ENCODE measurements at places on chromosomes 3 and 15.

- DNase-seq = no peak
Measured at GRCh38 chr15:101652786-101653430, 727 bp upstream of the TM2D3 start.

DNA sequence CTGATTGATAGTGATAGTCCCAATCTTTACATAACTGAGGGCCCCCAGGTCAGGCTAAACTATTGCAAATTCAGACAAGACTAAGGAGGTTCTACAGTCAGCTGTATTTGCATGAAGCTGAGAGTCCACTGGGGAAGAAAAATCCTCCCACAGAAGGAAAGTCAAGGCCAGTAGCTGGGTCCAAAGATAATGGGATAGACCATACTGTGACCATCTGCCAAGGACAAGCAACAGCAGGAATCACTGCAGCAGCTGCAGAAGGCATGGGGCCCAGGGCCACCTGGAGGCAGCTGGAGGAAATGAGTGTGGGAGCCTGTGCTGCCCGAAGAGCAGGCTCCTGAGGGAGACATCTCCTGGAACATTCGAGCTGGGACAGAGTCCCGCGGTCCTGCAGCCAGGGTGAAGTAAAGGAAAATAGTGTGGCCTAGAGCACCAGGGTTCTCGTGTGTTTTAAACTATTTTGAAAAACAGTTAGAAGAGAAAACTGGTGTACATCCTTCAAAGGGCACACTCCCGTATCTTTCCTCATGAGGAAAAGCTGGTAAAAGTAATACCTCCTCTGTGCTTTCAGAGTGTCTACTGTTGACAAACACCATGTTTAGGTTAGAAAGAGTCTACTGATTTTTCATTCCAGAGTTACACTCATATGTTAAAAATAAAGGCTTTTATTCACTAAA, 13.2 kb upstream of the TMEM212 start:
- DNase-seq = no peak

DNA sequence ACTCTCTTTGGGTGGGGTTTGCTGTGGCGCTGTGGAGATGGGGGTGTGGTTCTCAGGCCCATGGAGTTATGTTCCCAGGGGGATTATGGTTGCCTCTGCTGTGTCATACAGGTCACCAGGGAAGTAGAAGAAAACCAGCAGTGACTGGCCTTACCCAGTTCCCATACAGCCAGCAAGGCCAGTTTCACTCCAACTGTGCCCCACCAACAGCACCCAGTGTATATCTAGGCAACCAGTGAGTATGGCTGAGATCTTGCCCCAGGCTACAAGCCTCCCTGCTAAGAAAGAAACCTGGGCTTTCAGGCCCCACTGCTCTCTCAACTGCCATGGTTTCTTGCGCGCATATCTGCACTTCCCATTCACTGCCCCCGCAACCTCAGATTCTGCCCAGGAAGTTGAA, 31.4 kb upstream of the RARB start:
- no peak for DNase-seq

DNA sequence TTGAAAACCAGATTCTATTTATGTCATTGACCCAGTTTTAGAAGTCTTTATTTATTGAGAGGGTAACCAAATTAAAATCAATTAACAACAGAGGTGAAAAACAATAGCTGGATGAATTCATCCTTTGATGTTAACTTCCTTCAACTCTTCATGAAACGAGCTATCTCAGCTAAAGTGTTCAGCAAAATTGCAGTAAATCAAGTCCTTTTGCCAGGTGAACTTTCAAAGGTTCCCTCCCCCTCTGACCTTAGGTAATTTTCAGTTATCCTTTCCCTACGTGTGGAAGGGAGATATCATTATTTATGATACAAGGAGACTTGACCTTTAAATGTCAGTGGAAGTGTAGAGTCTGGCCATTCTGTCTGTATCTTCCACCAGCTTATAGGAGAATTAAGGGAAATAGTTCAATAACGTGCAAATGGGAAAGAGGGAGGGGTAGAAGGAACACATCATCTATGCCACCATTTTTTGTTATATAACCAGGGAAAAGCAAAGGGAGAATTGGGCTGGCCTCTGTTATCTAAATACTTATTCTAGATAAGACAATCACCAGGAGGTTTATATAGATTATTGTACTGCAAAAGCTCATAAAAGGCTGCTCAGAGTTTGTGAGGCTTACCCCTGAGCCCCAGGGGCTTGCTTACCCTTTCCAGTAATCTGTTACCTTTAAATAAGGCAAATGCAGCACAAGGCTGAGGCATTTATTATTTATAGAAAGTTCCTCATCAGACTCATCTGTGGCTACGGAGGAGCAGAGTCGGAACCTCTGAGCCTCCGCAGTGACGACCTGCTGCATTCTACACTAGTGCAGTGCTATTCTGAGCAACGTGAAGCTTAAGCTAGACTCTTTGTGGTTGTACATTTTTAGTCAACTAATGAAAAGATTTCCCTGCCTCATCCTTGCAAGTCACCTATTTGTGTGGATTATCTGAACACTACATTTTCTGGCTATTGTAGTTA, 97.7 kb upstream of the ZBED2 start:
- no peak for DNase-seq

GRCh38 chr3:41159588-41160189, 39.6 kb upstream of the CTNNB1 start:
- no peak for DNase-seq

- no peak for DNase-seq
Measured at GRCh38 chr3:185549122-185549521, 3.3 kb downstream of the LIPH start.

DNA sequence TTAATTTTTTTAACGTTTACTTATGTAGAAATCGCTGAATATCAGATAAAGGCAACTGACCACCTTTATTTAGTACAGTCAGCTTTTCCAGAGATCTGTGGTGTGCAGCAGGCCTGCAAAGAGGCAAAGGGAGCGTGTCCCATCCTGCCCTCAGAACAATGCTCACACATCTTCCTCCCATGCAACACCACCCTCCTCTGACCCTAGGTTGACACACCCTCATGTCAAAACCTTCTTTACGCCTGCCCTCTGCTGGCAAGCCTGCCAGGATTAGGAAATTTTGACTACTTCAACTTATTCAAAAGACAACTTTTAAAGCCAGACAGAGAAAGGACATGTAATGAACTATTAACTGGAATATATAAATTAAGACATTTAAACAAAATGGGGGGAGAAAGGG, 513.7 kb downstream of the FOXP1 start:
- peak; percentile 51 for DNase-seq

DNA sequence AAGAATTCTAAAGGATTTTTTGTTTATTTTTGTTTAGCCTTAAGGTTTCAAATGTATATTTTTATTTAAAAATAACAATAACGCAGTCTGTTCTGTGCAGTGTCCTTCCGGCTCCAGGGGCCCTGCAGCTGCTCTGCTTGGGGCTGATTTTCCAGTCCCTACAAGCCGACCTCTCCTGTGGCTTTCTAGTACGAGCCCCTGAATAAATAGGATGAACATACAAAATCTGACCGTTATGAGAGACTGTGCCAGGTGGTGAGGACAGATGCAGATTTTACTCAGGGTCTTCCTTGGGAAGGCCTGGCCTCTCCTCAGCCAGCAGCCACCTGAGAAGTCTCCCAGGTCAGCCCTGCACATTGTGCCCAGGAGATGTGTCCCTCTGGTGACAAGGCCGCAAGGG, 59.2 kb upstream of the ADAMTS17 start:
- DNase-seq = no peak

GRCh38 chr15:62783303-62783957, 259.1 kb upstream of the TPM1 start:
- DNase-seq = no peak

GRCh38 chr3:13158871-13159270, 85.6 kb upstream of the IQSEC1 start:
- DNase-seq = no peak

DNA sequence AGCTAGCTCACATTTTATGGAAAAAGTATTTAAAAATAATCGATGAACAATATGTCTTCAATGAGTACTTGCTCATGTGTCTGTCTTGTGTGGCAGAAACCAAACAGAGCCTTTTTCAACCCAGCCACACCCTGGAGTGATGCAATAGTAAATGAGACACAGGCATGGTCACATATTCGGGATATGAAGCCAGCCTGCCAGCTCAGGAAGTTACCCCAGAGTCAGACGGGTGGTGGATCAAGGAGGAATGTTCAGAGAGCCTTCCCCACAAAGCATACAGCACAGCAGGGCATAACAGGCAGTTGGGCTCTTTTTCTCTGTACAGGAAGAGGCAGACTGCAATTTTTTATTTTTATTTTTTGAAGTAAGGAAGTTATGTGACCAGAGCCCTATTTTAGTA, 27.3 kb downstream of the LARP6 start:
- DNase-seq = no peak

DNA sequence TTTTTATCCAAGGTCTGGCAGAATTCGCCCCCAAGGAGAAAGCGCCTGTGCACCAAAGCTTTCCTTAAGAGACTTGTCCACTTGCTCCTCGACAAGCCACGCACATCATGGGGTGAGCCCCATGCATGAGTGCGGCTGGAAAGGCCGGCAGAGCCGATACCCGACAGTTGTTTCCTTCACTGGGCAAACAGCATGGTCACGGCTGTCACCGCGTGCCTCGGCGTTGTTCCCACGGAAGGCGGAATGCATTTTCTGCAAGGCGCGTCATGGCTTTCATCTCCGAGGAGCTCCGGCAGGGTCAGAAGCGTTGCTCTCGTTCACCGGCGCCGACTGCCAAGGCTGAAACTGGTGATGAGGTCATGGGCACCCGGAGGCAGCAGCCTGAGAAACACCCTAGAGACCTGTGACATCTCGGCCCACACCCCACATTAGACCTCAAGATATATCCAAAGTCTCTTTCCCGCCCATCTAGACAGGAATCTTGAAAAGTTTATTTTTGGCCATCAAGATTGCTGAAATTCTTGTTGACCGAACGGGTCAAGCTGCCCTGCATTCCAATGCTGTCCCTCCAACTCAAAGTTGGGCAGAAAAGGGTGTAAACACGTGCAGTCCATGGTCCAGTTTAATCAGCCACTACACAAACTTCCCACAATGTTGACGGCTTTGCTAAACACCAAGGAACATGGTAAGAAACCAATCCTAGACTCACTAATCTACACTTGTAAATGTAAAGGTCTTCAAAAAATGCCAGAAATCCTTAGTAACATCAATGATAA, 604 bp upstream of the TJP1 start:
- DNase-seq = no peak

- no peak for DNase-seq
Measured at GRCh38 chr3:127822682-127823425, 539 bp upstream of the MGLL start.

DNA sequence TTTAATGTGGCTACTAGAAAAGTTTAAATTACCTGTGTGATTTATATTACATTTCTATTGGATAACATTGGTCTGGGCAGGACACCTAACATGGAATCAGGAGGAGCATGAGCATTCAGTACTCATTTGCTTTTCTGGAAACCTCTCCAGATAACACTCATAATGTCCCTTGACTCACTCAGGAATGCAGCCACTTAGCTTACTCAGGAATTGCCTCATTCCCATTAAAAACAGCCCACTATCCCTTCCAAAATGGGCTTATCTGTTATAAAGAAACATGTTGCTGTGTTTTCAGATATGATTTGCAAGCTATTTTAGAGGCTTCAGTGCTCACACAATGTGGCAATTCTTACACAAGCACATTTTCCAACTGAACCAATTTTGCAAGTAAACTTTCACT, 17.1 kb downstream of the GBE1 start:
- DNase-seq = no peak

DNA sequence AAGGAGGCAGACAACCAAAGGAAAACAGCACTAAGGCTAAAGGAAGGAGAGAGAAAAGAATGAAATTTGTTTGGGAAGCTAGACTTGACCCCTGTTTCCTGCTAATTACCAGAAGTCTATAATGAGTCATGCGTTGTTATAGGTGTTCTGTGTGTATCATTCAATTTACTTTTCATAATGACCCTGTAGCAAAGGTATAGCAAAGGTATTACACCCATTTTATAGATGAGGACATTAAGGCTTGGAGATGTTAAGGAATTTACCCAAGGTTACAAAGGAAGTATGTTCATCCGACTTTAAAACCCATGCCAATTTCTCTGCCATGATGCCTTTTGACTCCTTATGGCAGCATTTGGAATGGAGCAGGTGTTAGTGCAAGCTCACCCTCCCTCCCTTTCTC, 54.9 kb downstream of the RAP2B start:
- DNase-seq = no peak

GRCh38 chr3:177250151-177250550, 52.9 kb upstream of the TBL1XR1 start:
- DNase-seq = no peak

All from stimulated activated CD4-positive, alpha-beta T cell treated with anti-CD3 and anti-CD28 coated beads, Interleukin-15, amount 100 ng/mL, for 1 hour (primary cell).